ENCODE measurements at places on chromosomes 1 and 21.

DNA sequence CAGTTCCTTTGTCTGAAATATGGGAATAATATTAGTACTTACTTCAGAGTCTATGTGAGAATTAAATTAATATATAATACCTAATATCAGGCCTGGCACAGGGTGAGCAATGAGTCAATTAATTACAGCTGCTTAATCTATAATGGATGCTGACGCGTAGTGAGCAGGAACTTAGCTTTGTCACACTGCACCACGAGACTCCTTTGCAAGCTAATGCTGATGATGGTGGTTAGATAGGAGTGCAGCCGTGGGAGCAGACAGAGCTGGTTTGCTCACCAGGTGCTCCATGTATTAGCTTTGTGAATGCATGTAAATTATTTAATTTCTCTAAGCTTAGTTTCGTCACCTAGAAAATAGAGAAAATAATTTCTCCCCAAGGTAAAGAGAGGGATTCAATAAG is 35.1 kb downstream of the KCNJ15 start:
- no peak for DNase-seq

- no peak for DNase-seq
Observed at GRCh38 chr1:109351457-109351856, 44.6 kb upstream of the MYBPHL start.

DNA sequence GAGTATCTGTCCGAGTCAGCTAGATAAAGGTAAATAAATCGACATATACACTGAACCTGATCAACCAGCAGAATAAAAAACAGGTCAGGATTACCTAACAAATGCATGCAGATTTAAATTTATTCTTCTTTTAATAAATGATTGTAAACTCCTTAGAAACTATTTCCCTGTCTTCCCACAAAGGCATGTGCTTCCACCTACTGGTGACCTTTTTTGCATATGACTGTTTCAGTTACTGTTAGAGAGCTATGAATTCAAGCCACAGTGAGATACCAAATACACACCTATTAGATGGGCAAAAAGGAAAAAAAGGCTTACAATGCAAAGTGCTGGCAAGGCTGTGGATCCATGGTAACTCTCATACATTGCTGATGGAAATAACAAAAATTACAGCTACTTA is 957.4 kb upstream of the NCAM2 start:
- no peak for DNase-seq

- DNase-seq, result no peak
Observed at GRCh38 chr21:45891388-45892155, 90.0 kb upstream of the COL6A1 start.

GRCh38 chr1:87714278-87714677 is 385.6 kb downstream of the LMO4 start:
- DNase-seq, result no peak

DNA sequence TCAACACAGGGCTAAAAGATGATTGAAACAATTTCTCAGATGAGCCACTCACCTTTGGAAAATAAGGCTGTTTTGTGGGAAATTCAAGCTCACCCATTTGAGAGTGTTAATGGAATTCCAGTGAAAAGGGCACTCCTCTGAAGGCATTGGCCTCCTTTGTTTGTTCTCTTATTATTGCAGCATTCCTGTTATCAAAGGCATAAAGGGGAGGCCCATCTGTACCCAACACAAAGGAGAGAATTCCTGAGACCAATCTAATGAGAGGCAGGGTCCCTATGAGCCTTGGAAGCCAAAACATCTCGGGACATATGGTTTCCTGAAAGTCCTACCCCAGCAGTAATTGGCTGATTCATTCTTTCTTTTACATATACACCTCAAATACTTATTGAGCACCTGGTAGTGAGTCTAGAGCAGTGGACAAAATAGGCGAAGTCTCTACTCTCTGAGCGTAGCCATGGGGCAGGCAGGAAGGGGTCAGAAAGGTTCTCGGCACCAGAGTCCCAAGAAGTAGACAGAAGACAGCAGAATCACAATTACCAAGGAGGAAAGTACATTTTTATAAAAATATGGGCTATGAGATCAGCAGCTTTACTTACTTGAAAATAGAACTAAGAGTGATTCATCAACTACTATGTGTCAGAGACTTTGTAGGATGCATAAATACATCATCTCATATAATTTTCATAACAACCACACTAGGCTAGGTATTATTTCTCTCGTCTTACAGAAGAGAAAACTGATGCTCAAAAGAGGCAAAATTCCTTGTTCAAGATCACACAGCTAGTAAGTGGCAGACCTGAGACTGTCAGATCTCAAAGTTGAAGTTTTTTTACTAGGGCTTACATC is 218.7 kb downstream of the DAB1 start:
- DNase-seq, result no peak

DNA sequence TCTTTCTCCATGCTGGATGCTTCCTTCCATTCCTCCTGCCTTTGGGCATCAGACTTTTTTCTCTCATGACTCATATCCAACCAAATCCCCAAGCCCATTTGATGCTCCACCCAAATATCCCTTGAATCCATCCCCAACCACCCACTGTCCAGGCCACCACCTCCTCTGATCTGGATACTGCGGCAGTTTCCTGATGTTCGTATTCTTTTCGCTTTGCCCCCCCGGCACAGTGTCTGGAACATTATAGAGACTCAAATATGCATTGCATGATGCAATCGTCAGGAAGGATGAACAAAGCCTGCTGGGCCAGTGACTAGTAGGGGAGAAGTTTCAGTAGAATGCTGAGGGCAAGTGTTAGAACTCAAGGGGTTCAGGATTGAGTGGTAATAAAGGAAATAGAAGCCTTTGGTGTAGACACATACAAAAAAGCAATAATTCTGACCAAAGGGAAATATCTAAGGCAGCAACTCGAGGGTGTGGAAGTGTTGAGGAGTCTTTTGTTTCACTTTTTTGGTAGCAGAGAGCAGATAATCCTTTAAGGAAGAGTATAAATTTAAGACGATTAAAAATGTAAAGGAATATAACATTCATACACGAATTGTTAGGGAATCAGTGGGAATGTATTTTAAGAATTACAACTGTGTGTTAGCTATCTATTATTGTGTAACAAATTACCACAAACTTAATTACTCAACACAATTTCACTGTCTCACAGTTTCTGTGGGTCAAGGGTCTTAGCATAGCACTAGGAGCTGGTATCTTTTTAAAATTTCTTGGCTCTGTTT is 7.5 kb downstream of the S100A11 start:
- peak; percentile 15 for DNase-seq

- DNase-seq, result no peak
Observed at GRCh38 chr1:220798338-220798737, 11.6 kb downstream of the MTARC1 start.

DNA sequence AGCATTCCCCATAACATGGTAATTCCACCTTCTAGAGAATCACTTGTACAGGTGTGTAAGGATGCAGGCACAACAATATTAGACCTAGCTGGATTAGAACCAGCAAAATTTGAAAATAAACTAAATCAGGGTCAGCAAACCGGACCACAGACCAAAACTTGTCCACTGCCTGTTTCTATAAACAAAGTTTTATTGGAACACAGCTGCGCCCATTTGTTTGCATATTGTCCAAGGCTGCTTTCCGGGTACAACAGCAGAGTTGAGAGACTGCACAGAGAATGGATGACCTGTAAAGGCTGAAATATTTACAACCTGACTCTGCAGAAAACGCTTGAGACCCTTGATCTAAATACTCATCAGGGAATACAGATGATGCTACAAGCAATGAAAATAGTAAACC is 73.6 kb upstream of the SLC45A1 start:
- no peak for DNase-seq
